Stimulated activated CD8-positive, alpha-beta memory T cell treated with anti-CD3 and anti-CD28 coated beads, Interleukin-7, amount 100 ng/mL, for 48 hours (primary cell): ENCODE measurements at places on chromosomes 2 and 18.

DNA sequence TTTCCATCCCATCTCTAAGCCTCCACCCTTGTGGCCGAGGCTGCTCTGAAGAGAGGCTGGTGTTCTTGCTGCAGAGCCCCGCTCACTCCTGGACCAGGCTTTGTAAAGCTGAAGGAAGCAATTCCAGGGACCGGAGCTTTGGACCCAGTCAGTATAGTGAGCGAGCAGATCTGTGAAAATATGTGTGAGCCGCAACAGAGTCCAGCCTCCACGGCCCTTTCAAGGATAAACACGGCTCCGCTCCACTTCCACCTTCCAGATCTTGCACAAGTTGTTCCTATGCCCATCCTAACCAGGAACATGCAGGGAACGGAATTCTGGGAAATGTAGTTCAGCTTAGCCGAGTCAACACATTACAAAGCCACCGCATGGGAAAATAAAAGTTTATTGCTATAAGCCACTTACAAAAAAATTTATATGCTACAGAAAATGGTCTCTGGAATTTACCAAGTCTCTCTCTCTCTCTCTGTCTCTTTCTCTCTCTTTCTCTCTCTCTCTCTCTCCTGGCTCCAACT, 151.7 kb upstream of the ZNF521 start:
- no peak for DNase-seq

GRCh38 chr2:241777170-241777685, 606 bp downstream of the GAL3ST2 start:
- no peak for DNase-seq

DNA sequence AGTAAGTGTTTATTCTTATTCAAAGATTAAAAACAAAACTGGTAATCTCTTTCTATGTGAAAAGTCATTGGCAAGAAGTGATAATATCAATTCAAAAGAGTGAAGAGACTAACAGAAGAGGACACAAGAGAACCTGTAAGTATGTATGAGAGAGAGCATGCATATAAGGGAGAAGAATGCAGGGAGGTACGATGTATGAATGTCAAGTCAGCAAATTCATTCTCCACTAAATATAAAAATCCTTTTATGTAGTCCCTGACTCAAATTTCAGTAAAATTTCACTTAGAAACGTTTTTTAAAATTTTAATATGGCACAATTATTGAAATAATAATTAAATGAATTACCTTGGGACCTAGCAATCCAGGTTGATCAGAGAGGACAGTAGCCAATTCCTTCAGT, 55.3 kb downstream of the NCKAP1 start:
- DNase-seq, result no peak

GRCh38 chr2:1730015-1730927, 14.0 kb downstream of the PXDN start:
- no peak for DNase-seq

GRCh38 chr2:12603781-12604295, 112.9 kb upstream of the TRIB2 start:
- no peak for DNase-seq

GRCh38 chr2:201425952-201426351, 25.3 kb downstream of the TRAK2 start:
- no peak for DNase-seq

DNA sequence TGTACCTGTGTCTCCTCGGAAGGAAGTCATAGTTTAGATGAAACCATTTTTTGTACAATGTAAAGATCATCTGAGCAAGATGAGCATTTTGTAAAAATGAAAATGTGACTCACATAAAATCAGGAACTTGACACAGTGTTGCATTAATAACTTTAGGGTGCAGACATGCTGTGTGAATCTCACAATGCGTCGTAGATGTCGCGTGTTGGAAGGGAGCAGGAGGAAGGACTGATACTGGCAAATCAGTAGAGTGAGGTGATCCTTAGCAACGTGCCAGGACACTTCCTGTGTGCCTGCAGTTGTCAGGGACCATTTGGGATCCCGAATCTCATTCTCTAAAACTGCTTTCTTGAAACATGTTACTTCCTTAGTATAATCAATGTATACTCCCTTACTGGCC, 103.1 kb downstream of the SH3BP4 start:
- no peak for DNase-seq

DNA sequence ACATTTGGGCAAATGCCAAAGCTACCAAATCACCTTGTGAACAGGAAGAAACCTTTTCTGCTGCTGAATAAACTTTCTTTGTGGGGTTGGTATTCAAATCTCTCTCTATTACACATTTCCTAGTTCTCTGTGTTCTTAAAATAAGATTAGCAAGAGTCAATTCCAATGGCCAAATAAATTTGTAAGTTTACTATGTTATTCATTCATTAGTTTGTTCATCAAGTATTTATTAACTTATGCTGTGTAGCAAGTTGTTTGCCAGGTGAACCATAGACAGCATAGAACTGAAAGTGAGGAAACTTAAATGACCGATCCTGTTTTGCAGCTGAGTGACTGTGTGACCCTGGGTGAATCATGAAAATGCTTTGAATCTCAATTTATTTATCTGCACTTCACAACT, 37.7 kb upstream of the FSHR start:
- no peak for DNase-seq

DNA sequence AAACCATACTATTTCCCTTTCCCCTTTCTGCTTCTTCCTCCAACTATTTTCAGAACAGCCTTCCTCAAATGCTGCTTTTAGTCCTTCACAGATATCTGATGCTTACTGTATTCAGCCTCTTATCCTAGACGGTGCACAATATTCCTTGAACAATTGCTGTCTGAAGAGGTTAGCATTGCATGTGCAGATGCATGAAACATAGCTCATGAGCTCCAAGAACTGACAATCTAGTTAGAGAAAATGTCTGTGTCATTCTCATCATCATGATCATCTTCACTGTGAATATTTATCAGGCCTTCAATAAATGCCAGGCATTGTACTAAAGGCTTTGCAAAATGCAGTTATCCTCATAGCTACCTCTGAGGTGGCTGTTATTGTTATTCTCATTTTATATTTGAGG, 190.7 kb downstream of the DNER start:
- DNase-seq, result no peak

GRCh38 chr2:54503192-54503591, 47.1 kb downstream of the SPTBN1 start:
- DNase-seq, result peak; percentile 36

DNA sequence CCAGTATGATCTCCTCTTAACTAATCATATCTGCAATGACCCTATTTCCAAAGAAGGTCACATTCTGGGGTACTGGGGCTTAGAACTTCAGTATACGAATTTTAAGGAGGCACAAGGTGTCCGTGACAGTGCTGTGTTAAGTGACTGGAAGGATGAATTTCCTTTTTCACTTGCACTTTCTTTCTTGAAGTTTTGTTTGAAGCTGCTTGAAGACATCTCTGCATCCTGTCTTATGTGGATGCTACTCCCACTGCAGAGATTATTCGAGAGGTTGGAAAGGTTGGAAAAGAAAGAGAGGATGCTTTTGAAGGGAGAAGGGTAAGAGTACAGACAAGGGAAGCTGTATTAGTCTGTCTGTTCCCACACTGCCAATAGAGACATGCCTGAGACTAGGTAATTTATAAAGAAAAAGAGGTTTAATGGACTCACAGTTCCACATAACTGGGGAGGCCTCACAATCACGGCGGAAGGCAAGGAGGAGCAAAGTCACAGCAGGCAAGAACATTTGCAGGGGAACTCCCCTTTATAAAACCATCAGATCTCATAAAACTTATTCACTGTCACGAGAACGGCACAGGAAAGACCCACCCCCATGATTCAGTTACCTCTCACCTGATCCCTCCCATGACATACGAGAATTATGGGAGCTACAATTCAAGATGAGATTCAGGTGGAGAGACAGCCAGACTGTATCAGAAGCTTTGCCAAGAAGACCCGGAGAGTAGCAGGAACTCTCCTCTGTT, 3.6 kb upstream of the RNF144A start:
- no peak for DNase-seq

DNA sequence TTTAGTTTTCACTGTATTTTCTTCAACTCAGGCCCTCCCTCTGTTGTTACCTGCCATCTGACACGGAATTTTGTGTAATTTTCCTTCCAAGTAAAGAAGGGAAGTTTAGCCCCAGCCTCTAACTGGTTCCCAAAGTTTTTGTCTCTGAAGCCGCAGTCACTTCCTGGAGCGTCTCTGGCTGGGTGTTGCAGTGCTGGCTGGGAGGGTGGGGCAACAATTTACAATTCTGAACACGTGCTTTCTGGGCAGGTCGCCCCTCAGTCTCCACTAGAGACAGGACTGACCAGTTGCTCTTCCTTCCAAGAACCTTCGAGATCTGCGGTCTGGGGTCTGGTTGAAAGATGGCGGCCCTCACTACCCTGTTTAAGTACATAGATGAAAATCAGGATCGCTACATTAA, 3.5 kb downstream of the CNDP2 start:
- DNase-seq, result peak; percentile 21

- DNase-seq, result no peak
These were observed at the start of gene IMPA2 for GRCh38 chr18:11981192-11981542. TSS of gene IMPA2 (plus strand) at chr18:11981507. CDS start at chr18:11981670, 163 bp downstream.

DNA sequence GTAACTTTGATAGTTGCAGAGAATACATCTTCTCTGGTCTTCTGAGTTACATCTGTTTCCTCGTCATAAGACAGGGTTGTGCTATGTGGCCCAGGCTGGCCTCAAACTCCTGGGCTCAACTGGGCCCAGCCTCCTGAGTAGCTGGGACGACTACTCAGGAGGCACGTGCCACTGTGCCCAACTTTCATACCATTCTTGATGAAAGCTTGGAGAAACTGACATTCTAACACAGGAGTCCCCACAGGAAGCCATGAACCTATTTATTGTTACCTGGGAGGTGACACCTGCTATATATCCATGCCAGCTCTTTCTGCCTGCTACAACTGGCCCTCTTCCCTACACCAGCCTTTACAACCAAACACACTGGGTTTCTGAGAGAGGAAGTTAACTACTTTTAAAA, 19.1 kb downstream of the EIF2AK3 start:
- DNase-seq, result no peak

DNA sequence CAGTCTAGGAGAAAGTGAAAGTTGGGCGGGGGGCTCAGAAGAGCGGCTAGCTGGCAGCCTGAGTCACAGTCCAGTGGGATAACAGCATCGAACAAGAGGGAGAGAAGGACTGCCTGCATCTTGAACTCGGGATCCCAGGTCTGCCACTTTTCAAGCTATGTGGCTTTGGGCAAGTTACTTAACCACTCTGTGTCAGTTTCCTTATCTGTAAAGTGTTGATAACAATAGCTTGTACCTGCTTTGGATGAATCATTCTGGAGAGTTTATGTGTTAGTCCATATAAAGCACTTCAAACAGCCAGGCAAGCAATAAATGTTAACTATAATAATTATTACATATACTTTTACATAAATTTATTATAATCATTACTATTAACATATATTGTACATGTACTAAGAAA, 4.6 kb downstream of the DYSF start:
- DNase-seq, result no peak

- no peak for DNase-seq
These were observed 1.4 kb downstream of the OST4 start for GRCh38 chr2:27069961-27070618.
